NCI-H1694 (cell line): ENCODE measurements at places on chromosomes 12 and 14.
A peak's percentile ranks its signal among the peaks of the same experiment; 100 is the strongest.

DNA sequence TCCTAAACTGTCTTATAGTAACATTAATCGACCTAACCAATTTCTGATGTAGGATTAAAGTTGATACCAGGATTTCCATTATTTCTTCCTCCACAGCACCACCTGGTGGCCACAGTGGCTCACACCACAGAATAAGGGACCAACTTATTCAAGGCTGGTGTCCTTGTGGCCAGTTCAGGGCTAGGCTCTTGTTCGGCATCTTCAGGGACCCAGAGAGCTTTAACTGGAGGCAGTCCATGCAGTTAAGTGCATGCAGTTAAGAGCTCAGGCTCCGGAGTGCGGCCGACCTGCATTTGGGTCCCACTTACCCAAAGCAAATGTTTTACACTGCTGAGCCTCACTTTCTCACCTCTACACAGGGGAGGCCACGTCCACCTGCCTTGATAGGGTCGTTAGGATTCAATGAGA lies 42.0 kb upstream of the GPR68 start:
- peak; percentile 91 for DNase-seq

DNA sequence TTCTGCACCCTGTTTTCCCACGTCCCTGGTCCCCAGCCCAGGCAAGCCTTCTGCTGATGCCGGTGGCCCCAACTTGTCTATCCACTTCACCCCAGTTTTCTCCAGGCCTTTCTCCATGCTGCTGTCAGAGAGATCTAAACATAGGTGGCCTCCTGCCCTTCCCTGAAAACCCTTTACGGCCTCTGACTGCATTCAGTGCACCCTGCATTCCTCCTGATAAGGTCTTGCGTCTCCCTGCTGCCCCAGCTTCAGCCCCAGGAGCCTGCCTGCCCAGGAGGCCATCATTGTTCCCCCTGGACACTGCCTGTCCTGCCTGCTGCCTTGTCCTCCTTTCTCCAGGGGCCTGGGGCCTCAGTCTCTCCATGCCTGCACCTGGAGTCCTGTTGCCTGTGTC lies 29.8 kb downstream of the TRAF3 start:
- DNase-seq = no peak

DNA sequence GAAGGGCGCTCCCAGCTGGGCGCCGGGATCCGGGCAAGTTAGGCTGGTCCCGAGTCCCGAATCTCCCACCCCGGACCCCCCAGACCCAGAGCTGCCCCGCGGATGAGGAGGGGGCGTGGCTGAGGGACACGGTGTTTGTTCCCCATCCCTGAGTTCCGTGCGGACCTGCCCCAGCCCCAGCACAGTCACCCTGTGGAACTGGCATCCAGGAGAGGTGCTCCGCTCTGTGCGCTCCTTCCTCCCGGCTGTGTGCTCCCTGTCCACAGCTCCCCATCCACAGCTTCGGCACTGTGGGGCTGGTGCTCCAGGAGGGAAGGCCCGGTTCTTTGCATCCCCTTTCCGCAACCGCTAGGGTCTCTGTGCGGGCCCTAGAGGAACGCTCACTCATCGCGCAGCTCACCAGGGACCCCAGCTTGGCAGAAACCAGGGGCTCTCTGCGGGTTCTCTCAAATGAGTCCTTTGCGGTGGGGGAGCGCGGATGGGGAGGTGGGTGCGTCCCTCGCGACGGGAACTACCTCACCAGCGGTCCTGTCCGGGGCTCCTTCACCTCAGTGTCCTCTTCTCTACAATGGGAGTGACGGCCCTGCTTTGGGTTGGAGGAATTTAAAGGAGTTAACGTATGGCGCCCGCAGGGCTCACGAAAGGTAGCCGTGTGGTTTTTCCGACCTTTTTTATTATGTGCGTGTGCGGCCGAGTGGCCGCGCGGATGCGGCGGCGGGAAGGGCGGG lies 845 bp downstream of the TMEM132C start:
- no peak for DNase-seq

- DNase-seq = peak; percentile 87
Measured at GRCh38 chr14:89399594-89400068, 17.4 kb downstream of the FOXN3 start.

GRCh38 chr14:60485057-60485597 lies 736 bp downstream of the C14orf39 start:
- no peak for DNase-seq

DNA sequence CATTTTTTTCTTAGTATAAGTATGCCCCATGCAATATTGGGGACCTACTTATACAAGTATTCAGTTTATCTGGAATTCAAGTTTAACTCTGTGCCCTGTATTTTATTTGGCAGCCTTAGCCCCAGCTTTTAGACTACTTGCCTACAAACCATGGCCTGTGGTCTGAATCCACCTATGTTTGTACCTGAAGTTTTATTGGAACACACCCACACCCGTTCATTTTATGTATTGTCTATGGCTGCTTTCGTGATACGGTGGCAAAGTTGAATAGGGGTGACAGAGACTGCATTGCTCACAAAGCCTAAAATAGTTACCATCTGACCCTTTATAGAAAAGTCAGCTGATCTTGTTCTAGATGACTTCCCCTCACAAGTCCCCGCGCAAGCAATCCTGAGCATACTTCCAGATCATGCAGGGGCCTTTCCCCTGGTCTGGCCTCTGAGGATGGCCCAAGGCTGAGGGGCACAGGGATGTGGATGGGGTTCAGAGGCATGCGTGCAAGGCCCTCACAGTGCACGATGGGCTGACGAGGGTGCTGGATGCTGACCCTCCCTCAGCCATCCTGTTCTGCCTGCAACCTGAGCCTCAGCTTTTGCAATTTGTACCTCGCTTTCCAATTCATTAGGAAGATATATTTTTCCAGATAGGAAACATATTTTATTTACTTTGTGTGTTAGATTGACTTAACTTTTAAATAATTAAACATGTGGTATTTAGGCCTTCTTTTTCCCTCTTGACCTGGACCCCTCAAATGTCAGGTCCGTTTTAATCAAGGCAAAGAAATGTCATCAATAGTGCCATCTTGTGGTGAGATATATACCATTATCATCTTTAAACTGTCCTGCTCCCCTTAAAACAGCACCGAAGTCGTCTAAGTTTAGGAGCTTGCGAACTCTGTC lies 527.3 kb upstream of the CCDC196 start:
- DNase-seq = peak; percentile 59

DNA sequence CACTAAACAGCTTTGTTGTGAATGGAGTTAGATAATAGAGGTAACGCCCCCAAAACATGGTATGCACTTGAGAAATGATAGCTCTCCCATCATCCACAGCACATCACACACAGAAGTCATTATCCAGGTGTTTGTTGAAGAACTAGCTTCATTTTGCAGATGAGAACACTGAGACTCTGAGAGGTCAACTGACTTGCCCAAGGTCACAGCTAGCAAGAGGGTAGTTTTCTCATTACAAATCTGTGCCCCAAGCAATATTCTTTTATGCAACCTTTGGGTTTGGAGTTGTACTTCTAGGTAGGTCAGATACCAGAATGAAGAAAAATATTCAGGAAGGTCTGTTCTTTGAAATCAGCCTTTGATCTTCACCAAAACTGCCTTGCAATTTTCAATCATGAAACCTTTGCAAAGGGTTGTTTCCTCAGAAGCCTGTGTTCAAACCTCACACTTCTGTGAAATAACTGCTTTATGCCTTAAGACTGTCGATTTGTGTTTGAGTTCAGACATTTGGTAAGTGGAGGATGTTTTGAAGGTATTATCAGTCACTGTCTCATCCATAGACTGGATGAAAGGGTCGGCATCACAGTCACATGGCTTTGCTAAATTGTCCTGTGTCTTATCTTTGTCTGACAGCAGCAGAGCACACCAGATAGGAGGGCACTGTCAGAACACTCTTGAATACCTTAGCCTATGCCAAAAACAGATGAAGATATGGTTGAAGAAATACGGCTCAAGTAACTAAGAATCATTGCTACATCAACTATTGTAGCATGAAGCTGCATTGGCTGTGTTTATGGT lies 233.2 kb upstream of the BTG1 start:
- DNase-seq = no peak

DNA sequence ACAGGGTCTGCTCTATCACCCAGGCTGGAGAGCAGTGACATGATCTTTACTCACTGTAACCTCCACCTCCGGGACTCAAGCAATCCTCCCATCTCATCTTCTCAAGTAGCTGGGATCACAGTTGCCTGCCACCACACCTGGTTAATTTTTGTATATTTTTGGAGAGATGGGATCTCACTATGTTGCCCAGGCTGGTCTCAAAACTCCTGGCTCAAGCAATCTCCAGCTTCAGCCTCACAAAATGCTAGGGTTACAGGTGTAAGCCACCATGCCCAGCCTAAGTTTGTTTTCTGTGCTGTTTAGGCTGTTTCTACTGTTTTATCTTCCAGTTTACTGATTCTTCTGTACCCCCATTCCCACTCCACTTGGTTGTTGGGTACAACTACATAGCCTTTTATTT lies 66.3 kb downstream of the INSM2 start:
- DNase-seq = no peak

DNA sequence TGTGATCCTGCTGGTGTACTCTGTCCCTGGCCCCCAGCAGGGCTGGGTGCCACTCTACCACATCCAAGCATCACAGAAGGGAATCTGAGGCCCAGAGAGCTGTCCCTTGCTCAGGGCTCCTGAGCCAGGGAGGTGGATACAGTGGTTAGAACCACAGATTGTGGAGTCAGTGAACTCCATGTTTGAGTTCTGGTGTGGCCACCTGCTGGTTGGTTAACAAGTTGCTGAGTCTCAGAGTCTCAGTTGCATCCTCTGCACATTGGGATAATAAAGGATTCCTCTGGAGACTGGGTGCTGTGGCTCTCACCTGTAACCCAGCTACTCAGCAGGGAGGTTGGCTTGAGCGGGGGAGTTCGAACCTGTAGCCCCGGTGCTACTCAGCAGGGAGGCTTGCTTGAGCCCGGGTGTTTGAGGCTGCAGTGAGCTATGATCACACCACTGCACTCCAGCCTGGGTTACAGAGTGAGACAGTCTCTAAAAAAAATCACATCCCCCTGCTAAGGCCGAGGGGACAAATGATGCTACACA lies 39.4 kb downstream of the MVK start:
- DNase-seq = no peak

- DNase-seq = no peak
Measured at GRCh38 chr12:108381787-108382436, 42.8 kb upstream of the CMKLR1 start.

GRCh38 chr12:29694002-29694401 lies 89.7 kb downstream of the TMTC1 start:
- DNase-seq = no peak

DNA sequence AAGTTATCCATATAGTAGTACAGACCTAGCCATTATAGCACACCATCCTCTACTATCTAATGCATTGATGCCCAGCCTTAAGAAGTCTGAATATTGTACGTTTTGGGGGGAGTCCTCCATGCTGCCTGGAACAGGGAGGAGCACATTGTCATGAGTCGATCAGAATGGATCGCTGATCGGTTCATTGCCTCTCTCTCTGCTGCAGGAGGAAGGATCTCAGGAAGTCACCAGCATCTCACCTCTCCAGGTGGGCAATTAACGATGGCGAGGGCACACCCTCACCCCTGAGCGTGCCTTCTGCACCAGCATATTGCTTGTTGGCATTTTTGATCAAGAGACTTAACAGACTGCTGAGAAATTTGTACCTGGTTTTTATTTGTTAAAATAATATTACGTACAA lies 11.5 kb downstream of the CCND2 start:
- DNase-seq = no peak

DNA sequence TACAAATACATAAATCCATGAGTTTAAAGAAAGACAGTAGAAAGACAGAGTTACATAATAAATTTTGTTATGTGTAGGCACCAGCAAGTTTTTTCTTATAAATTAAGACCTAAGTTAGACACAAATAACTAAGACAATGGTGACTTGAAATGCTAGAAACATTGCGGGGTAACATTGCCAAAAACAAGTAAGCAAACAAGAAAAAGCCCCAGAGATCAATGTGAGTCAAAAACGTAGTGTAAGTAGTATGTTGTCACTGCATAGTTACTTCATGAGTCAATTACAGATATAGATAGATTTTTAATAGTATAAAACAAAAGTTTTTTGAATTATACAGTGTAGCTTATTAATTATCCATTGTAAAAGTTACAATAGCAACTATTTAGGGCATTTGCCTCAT lies 83.4 kb downstream of the CNTN1 start:
- no peak for DNase-seq

GRCh38 chr14:24979725-24980239 lies 70.2 kb downstream of the STXBP6 start:
- no peak for DNase-seq

GRCh38 chr12:110010853-110011723 lies 11.9 kb downstream of the ANKRD13A start:
- no peak for DNase-seq

GRCh38 chr14:103104654-103105452 lies 10.3 kb downstream of the EXOC3L4 start:
- DNase-seq = peak; percentile 67

- no peak for DNase-seq
Measured at GRCh38 chr14:93055651-93056115, 60.0 kb downstream of the ITPK1 start.

- DNase-seq = no peak
Measured at GRCh38 chr12:112105891-112106290, 2.7 kb downstream of the NAA25 start.

DNA sequence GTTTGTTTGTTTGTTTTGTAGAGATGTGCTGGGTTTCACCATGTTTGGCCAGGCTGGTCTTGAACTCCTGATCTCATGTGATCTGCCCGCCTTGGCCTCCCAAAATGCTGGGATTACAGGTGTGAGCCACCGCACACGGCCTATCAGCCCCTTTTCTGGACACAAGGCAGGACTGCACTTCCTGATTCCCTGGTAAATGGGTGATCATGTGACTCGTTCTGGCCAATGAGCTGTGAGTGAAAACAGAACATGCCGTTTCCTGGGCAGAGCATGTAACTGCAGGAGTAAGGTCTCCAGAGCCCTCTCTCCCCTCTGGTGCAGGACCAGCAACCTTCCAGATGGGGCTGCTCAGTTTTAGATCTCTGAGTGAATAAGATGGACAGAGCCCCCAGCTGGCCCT lies 92.7 kb downstream of the ITPK1 start:
- peak; percentile 19 for DNase-seq

DNA sequence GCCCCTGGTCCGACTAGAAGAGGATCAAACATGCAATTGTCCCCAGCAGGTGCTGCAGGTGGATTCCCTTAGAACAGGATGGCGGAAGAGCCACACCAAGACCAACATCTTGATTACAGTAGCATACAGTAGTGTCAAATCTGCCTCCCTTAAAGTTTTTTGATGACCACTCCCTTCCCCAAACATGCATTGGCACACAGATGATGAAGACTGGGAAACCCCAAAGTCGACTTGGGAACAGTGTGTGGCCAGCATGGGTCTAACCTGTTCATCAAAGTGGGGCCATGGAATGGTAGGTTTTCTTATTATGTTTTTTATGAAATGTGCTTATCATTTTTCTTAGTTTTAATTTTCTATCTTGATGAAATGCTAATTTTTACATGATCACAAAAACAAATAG lies 8.8 kb downstream of the PLXNC1 start:
- DNase-seq = no peak
